Esophagus squamous epithelium (tissue), 5 donors: ENCODE measurements at places on chromosomes 1 and 21. TPM values are rescaled to one million over a fixed set of nuclear protein-coding genes. Genes with fewer than 3 reads are reported as not detected.

- DNase-seq, result no peak
Observed at GRCh38 chr1:89104687-89105086, 21.2 kb downstream of the GBP2 start.

DNA sequence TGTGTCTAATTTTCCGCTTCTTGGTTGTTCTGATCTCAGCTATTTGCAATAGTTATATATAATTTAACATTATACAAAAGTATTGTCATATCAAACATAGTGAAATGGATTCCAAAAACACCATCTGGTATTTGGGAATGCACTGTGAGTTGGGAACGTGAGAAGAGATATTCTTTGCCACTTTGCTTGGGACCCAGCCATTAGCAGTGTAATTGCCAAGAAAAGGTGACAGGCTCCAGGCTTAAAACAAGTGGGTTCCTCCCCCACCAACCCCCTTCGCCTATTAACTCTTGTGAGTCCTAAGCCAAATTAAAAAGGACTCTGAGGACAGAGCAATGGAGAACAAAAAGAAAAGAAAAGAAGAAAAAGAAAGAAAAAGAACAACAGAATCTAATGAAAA lies 186.7 kb upstream of the NFIA start:
- DNase-seq, result no peak

DNA sequence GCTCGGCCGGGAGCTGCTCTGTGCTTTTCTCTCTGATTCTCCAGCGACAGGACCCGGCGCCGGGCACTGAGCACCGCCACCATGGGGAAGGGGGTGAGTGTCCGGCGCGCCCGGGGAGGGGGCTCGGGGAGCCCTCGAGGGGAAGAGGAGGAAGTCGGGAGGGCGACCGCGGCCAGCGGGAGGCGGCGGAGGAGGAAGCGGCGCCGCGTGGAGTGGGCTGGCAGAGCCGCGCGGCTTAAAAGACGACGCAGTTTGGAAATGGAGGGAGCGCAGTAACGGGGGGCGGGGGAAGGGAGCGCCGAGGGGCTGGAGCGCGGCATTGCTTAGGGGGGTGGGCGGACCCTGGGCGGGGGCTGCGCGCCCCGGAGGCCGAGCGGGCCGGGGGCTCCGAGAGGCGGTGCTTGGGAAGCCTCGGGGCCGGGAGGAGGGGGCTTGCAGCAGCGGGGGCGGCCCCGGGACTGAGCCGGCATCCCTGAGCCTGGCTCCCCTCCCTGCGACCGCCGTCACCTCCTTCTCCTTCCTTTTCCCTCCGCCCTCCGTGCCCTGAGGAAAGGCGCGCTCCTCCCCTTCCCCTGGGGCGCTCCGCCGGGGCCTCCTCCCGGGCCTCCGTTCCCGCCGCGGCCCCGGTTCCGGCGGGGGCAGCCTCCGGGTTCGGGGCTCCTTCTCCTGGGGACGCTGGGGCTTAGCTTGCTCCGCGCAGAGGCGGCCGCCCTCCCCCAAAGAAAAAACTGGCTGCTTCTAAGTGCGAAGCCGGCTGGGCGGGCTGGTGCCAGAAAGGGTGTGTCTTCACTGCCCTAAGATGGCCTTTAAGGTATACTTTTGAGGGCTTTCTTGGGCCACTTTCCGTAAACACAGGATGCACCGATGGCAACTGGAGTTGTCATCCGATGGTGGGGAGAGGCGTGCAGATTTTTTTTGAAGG lies 648 bp downstream of the ATP1A1 start:
- peak; percentile 14 for DNase-seq

GRCh38 chr1:39086865-39087409 lies 60.8 kb downstream of the NDUFS5 start:
- no peak for DNase-seq

GRCh38 chr1:1306661-1307260 lies 969 bp downstream of the ACAP3 start:
- no peak for DNase-seq

GRCh38 chr21:18764720-18765119 lies 361.1 kb upstream of the TMPRSS15 start:
- no peak for DNase-seq

GRCh38 chr1:167714098-167714438 lies 7.7 kb upstream of the MPZL1 start:
- DNase-seq, result no peak

GRCh38 chr1:227948493-227949260 lies 945 bp upstream of the WNT9A start:
- no peak for DNase-seq

GRCh38 chr1:186218654-186219352 lies 156.2 kb downstream of the TPR start:
- DNase-seq, result no peak

DNA sequence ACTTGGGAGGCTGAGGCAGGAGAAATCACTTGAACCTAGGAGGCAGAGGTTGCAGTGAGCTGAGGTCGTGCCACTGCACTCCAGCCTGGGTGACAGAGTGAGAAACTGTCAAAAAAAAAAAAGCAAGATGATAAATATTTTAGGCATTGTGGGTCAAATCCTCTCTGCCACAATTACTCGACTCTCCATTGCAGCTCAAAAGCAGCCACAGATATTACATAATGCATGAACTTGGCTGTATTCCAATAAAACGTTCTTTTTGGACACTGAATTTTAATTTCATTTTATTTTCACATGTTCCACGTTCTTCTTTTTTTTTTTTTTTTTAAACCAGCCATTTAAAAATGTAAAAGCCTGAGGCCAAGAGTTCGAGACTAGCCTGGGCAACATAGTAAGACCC lies 69.4 kb downstream of the TCP10L start:
- DNase-seq, result no peak

- no peak for DNase-seq
Observed at GRCh38 chr1:63463248-63463647, 59.8 kb downstream of the ITGB3BP start.

GRCh38 chr1:8018492-8019228 lies 7.4 kb downstream of the ERRFI1 start:
- no peak for DNase-seq

- peak; percentile 16 for DNase-seq
Observed at GRCh38 chr1:45802343-45803298, 791 bp upstream of the MAST2 start.

GRCh38 chr1:15676010-15676409 lies 8.1 kb upstream of the PLEKHM2 start:
- DNase-seq, result no peak

Gene S100A7A
- total RNA-seq, result 6.7 TPM

Gene MFSD2A
- 20.4 TPM for total RNA-seq

Gene TMEM51
- 23.7 TPM for total RNA-seq

Gene NTMT2
- total RNA-seq, result not detected

Gene SPRR2D
- total RNA-seq, result 8.2 TPM

Gene IKBKE
- 21.0 TPM for total RNA-seq

Gene AXDND1
- not detected for total RNA-seq
